Smooth muscle cell of trachea (primary cell): ENCODE measurements at places on chromosomes 1 and 21. TPM values are rescaled to one million over a fixed set of nuclear protein-coding genes. Genes with fewer than 3 reads are reported as not detected.

The CFHR1 gene
- total RNA-seq: 0.50 TPM in 1 of 2 replicates, not detected in the other

The LRRC8B gene
- 0.58 and 0.66 TPM in 2 replicates for total RNA-seq

The EFNA3 gene
- total RNA-seq: 0.29 and 1.3 TPM in 2 replicates

The S100A3 gene
- 2.8 and 8.6 TPM in 2 replicates for total RNA-seq

The DUSP10 gene
- 22.7 and 85.5 TPM in 2 replicates for total RNA-seq

The LENEP gene
- not detected in 2 replicates for total RNA-seq

The RAB4A gene
- total RNA-seq: 22.5 and 35.9 TPM in 2 replicates

The RPTN gene
- total RNA-seq: not detected in 2 replicates

The SLAMF7 gene
- total RNA-seq: not detected in 2 replicates

The NCAM2 gene
- total RNA-seq: 9.3 and 14.8 TPM in 2 replicates

The INSRR gene
- under 0.01 TPM in 1 of 2 replicates, not detected in the other for total RNA-seq

The GJC2 gene
- total RNA-seq: 14.4 and 14.8 TPM in 2 replicates

The PRR9 gene
- not detected in 2 replicates for total RNA-seq

The IFNLR1 gene
- not detected in 2 replicates for total RNA-seq

The ASPM gene
- 2.0 and 60.8 TPM in 2 replicates for total RNA-seq

The TMEM81 gene
- total RNA-seq: 1.5 and 1.8 TPM in 2 replicates

The SYT11 gene
- 50.8 and 57.1 TPM in 2 replicates for total RNA-seq

The KCNK1 gene
- 4.0 and 7.4 TPM in 2 replicates for total RNA-seq

The AQP10 gene
- total RNA-seq: under 0.01 TPM in 1 of 2 replicates, not detected in the other

The B3GALT5 gene
- 0.15 and 0.17 TPM in 2 replicates for total RNA-seq

The COL6A2 gene
- 1,719 and 2,867 TPM in 2 replicates for total RNA-seq

The OLFML3 gene
- total RNA-seq: 139 and 144 TPM in 2 replicates

The NUDT4B gene
- 8.3 and 17.0 TPM in 2 replicates for total RNA-seq

The TEDDM1 gene
- total RNA-seq: not detected in 2 replicates

The ANKRD34A gene
- 0.50 and 0.73 TPM in 2 replicates for total RNA-seq

The TTC22 gene
- under 0.01 TPM in 2 replicates for total RNA-seq

The KRTAP12-2 gene
- not detected in 2 replicates for total RNA-seq

The PLPPR4 gene
- 1.9 and 3.3 TPM in 2 replicates for total RNA-seq

The PRAMEF10 gene
- total RNA-seq: not detected in 2 replicates

The NUP210L gene
- 0.15 and 0.17 TPM in 2 replicates for total RNA-seq

The ADAM30 gene
- total RNA-seq: not detected in 2 replicates

The FMO2 gene
- total RNA-seq: 3.5 and 4.5 TPM in 2 replicates

The MX2 gene
- 1.8 and 3.6 TPM in 2 replicates for total RNA-seq

The OR2L3 gene
- total RNA-seq: not detected in 2 replicates

The CELSR2 gene
- 1.5 TPM in 2 replicates for total RNA-seq

The TSACC gene
- 0.33 TPM in 1 of 2 replicates, not detected in the other for total RNA-seq

The GPR37L1 gene
- total RNA-seq: not detected in 2 replicates

The S100A1 gene
- total RNA-seq: 0.17 TPM in 1 of 2 replicates, not detected in the other

The GPX7 gene
- total RNA-seq: 35.1 and 45.2 TPM in 2 replicates

The TNFSF4 gene
- 0.87 and 1.2 TPM in 2 replicates for total RNA-seq

The HUNK gene
- total RNA-seq: not detected in 2 replicates

The FCRL4 gene
- not detected in 2 replicates for total RNA-seq

The BEST4 gene
- 0.33 TPM in 1 of 2 replicates, not detected in the other for total RNA-seq

The ADGRB2 gene
- total RNA-seq: 7.4 and 25.0 TPM in 2 replicates

The A3GALT2 gene
- 0.44 TPM in 1 of 2 replicates, not detected in the other for total RNA-seq

The OR2L2 gene
- under 0.01 TPM in 1 of 2 replicates, not detected in the other for total RNA-seq

The OR2L8 gene
- total RNA-seq: not detected in 2 replicates

The LRRC39 gene
- 0.33 and 0.73 TPM in 2 replicates for total RNA-seq

The TFF2 gene
- not detected in 2 replicates for total RNA-seq

The SRGAP2B gene
- total RNA-seq: 33.9 and 57.0 TPM in 2 replicates

The ZNF683 gene
- total RNA-seq: not detected in 2 replicates

The SH2D5 gene
- 4.2 and 6.3 TPM in 2 replicates for total RNA-seq

The NAXE gene
- total RNA-seq: 61.2 and 85.8 TPM in 2 replicates

The CCDC185 gene
- 0.17 TPM in 1 of 2 replicates, not detected in the other for total RNA-seq

The RNF115 gene
- 20.8 and 29.1 TPM in 2 replicates for total RNA-seq
